ENCODE measurements at places on chromosomes 7 and 10.

DNA sequence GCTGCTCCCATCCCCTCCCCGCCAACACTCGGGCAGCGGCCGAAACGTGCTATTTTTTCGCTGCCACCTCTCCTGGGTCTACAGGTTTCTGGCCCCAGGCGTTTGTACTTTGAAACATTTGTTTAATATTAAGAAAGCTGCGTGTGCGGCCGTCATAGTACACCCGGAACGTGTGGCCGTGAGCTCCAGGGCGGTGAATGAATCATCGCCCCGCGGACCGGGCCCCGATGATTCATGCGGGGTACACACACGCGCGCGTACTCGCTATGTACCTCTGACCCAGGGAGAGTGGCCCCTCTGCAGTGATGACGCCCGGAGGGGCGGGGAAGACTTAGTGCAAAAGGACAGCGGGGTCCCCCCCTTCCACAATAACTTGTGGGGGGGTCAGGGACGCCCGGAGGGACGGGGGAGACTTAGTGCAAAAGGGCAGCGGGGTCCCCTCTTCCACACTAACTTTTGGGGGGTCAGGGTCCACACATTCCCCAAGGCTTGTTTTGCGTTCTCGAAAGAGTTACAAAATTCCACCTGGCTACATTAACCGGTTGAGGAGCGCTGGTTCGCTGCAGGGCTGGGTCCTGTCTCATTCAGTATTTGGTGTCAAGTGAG, 56.5 kb upstream of the PCGF5 start:
- DNase-seq = no peak

- DNase-seq = no peak
Measured at GRCh38 chr10:49688261-49688846, 8.9 kb downstream of the C10orf53 start.

DNA sequence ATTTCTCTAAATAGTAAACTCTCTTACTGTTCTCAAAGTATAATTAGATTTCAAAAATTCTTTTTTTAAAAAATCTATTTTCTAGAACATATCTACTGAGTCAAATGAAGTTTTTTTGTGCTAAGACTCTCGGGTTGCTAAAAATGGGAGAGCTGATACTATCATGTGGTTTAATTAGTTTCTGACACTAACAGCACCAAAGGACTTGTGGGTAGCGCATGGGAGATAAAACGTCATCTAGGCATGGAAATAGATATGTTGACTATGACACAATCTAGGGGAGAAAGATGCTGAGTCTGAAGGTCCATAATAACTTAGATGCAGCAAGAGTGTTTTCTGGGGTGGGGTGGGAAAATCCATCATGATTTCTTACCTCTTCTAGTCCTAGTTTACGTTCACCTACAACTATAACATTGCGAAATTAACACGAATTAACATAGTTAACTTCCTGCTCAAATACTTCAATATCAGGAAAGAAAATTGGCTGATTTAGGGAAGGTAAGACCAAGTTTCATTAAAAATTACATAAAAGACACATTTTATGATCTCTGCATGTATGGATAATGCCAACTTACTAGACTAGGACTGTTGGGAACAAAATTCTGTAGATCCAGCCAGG, 14.3 kb upstream of the ARMC3 start:
- DNase-seq = no peak

GRCh38 chr10:101995451-101996063, 60.4 kb downstream of the ARMH3 start:
- no peak for DNase-seq

- no peak for DNase-seq
Measured at GRCh38 chr10:86167762-86168128, 198.8 kb downstream of the GRID1 start.

DNA sequence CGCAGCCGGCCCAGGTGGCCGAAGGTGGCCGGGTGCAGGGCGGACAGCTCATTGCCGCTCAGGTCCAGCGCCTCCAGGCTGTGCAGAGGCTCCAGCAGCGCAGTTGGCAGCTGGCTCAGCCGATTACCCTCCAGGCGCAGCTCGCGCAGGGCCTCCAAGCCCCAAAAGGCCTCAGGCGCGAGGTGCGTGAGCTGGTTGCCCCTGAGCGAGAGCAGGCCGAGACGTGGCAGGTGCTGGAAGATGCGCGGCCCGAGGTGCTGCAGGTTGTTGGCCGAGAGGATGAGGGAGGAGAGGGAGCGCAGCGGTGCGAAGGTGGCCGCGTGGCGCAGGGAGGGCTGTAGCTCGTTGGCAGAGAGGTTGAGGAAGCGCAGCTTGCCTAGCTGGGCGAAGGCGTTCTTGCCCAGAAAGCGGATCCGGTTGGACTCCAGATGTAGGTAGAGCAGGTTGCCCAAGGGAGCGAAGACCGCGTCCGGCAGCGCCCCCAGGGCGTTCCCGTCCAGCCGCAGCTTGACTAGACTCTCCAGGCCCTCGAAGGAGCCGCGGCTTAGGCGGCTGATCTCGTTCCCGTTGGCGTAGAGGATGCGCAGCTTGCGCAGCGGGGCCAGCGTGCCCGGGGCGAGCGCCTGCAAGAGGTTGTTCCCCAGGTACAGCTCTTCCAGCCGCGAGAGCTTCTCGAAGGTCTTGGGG, 923 bp downstream of the TRIL start:
- DNase-seq = no peak

DNA sequence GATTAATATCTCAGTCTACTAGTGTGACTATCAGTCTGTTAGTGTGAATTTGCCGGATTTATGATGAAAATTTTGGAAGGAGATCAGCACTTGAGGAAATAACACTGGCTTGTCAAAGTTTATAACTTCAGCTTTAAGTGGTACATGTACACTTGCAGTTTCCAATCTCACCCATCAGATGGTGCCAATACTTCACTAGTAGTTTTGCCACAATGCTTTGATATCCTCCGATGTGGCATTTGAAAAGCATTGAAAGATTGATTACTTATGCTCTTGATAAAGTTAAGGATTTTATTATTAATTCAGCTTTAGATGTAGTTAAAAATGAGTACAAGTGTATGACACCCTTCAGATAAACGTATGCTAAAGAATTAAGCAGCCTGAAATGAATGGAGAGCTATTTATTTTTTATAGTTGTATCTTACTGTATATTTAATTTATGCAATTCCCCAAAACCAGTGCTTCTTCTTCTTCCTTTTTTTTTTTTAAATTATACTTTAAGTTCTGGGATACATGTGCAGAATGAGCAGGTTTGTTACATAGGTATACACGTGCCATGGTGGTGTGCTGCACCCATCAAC, 98.2 kb downstream of the ANLN start:
- DNase-seq = peak; percentile 44

GRCh38 chr7:4753598-4754432, 21.6 kb upstream of the AP5Z1 start:
- DNase-seq = no peak

GRCh38 chr10:84903320-84903719, 574.9 kb downstream of the CCSER2 start:
- no peak for DNase-seq

DNA sequence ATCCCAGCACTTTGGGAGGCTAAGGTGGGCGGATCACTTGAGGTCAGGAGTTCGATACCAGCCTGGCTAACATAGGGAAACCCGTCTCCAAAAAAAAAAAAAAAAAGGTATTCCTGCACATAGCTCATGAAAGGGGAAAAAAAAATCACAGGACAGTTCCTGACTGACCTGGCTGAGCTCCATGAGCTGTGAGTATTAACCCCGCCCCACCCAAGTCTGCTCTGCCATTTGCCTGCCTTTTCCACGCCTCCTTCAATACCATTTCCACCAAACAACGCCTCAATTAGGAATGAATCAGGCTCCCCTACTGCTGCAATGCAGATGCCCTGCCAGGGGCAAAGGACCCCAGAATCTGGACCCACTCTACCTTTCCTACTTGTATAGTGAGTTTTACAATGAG, 55.0 kb downstream of the PDIA4 start:
- DNase-seq = no peak

GRCh38 chr7:78232806-78233205, 434.2 kb downstream of the PHTF2 start:
- DNase-seq = no peak

GRCh38 chr10:80769700-80770160, 232.0 kb downstream of the SH2D4B start:
- DNase-seq = peak; percentile 53

DNA sequence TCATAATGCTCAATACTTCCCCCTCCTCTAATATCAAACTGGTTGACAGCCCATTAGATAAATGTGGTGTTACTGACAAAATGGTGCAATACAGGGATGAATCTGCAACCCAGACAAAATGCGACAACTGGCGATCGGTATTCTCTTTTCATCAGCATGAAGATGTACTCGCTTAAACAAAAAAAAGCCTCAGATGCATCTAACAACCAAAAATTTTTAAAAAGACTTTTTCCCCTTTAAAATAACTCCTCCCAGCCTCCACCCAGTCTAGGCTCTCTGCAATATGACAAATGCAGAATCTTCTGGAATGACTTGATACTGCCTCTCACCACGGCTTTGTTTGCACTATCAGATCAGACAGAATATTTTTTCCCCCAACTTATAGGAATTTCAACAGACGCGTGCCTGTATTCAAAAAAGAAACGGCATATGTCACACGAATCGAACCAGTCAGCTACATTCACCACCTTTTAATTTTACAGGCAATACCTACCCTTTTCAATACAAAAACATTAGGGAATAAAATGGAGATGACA, 1.2 kb downstream of the YWHAG start:
- no peak for DNase-seq

DNA sequence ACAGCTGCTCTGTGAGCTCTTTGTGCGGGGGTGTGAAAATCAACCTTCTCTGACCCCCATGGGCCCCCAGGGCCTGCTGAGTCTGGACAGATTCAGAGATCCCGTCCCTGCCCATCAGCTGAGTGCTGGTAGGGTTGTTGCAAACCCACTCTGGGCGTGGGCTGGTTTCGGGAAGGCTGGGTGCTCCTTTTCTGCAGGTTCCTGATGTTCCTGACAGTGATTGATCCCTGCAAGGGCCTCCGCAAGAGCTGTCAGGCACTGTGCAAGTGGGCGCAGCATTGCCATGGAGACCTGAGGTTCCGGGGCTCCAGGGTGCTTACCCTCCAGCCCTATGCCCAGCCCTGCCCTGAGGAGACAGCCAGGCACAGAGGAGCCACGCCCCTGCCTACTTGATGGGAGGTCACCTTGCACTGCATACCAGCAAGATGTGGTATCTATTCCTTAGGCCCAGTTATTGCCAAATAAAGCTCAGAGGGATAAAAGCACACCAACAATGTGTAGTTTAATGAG, 44.3 kb upstream of the INPP5A start:
- DNase-seq = no peak

GRCh38 chr7:101644879-101645278, 15.8 kb upstream of the MYL10 start:
- DNase-seq = no peak

- DNase-seq = no peak
Measured at GRCh38 chr7:83001362-83002040, 161.2 kb downstream of the PCLO start.

DNA sequence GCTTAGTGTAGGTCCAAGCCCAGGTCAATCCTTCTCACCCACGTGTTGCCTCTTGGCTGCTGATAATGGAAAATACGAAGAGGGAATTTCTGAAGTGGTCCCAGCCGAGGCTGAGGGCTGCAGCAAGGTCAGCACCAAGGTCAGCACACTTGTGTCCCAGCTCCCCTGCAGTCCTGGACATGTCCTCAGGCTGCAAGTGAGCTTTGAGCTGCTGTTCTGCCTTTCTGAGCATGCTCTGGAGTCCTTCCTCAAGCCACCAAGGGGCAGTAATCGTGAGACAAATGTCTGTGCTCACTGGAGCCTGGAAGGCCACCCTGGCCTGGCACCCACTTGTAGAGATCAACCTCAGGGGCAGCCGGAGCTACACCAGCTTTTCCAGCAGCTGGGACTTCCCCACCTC, 28.3 kb downstream of the DRGX start:
- no peak for DNase-seq

GRCh38 chr7:1232623-1233332, at the start of gene UNCX:
TSS of gene UNCX (plus strand) at chr7:1232872. CDS start at chr7:1233018, 146 bp downstream.
- DNase-seq = no peak

DNA sequence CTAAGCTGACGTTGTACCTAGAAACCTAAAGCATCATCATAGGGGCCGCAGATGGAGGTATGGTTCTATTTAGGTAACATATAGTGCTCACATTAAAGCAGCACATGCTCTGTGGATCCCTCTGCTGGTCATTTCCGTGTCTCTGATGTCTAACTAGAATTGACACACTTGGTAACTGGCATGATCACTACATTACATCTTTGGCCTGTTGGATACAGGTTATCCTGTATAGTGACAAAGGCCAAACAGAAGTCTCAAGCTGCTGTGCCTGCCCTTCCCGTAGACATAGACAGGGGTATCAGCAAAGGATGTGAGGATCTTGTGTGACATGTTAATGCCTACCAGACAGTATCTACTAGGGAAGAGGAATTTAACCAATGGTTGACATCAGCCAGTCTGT, 51.2 kb downstream of the KIF5B start:
- DNase-seq = peak; percentile 13

- peak; percentile 52 for DNase-seq
Measured at GRCh38 chr7:101814081-101814990, 3.1 kb upstream of the CUX1 start.

Measured in GF-D8 (cell line).